ENCODE measurements at places on chromosomes 3 and 15.

- DNase-seq = no peak
Measured at GRCh38 chr3:106386050-106386449, 517.2 kb upstream of the CBLB start.

GRCh38 chr3:10848261-10848660 lies 32.2 kb downstream of the SLC6A11 start:
- DNase-seq = no peak

GRCh38 chr15:29570121-29570947 lies 251.9 kb downstream of the TJP1 start:
- DNase-seq = no peak

DNA sequence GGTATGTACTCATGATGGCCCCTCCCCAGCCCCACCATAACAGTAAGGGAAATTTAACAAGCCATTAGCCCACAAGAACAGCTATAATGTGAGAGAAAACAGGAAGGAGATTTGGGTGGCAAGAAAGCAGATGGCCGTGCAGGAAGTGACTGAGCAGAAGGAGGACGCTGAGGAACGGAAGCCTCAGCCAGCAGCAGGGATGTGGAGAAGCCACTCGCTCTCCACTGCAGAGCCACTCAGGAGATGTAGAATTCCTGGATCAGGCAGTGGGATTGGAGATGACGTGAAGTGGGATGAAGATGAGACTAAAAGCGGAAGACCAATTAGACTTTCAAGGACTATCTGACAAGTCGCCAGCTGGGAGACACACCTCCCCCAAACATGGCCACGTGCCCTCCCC lies 31.2 kb downstream of the PRR23E start:
- no peak for DNase-seq

DNA sequence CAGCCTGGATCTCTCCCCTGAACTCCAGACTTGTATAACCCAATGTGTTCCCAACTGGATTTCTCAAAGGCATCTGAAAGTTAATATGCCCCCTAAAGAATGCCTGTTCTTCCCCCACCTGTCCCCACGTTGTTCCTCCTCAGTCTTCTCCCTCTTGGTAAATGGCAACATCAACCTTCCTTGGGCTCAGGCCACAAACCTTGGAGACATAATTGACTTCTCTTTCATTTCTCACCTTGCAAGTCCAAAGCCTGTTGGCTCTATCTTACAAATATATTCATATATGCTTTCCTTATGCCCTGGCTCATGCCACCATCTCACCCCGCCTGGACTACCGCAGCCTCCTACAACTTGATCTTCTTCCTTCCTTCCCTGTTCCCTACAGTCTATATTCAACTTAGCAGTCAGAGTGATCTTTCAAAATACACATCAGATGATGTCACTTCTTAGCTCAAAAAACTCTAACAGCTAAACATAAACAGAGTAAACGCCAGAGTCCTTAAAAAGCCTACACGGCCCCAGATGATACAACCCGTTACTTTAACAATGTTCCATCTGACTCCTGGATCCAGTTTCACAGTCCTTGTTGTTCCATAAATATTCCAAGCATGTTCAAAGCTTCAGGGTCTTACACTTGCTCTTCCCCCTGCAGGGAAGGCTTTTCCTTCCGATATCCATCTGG lies 66.2 kb downstream of the ETV5 start:
- no peak for DNase-seq

DNA sequence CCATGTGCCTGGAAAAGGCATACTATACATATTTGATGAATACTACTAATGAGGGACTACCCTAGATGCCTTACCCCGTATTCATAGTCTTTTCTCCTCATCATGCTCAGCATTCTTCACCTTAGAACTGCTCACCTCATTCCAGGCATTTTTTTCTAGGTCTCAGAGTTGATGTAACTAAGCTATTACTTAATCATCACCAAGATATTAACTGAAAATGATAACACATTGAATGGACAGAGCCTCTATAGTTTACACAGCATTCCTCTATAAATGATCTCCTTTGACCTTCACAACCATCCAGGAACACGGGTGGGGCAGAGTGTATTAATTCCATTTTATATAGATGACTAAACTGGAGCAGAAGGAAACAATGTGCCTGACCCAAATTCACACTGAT lies 174.1 kb upstream of the DPH6 start:
- no peak for DNase-seq

- no peak for DNase-seq
Measured at GRCh38 chr3:156527060-156527459, 27.9 kb downstream of the SSR3 start.

DNA sequence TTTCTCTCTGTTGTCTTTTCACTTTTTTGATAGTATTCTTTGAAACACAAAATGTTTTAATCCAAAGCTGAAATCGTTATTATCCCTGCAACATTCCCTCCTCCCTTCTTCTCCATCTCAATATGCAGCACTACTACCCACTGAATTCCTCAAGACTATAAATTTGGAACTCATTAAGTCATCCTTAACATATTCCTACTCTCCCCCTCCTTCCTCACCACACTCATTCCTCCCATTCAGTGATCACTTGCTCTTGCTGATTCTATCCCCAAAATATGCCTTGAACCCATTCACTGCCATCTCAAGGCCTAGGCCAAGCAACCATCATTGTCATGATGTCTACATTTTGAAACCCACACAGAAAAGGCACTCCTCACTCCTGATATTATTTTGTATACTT lies 2.4 kb upstream of the PIK3R4 start:
- no peak for DNase-seq

DNA sequence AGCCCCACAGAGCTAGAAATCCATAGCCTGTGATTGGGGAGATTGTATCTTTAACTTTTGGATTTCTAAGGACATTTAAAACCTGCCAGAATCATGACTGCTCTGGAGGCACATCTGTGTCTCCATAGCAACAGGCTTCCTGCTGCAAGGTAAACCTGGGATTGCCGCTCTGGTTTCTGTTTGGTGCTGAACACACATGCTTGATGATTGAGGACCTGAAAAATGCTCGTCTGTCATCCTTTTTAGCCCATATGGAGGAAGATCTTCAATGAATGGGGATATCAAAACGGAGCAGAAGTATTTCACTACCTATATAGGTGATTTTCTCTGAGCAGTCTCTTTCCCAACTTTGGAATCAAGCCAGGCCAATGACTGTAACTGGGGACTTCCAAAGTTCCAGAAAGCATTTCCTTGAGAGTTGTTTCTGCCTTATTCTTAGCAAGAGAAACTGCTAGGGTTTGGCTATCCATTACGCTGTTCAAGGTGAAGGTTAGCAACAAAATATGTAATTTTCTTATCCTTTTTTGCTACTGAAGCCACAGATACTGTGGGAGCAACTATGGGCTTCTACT lies 96.5 kb upstream of the TNIK start:
- DNase-seq = no peak

DNA sequence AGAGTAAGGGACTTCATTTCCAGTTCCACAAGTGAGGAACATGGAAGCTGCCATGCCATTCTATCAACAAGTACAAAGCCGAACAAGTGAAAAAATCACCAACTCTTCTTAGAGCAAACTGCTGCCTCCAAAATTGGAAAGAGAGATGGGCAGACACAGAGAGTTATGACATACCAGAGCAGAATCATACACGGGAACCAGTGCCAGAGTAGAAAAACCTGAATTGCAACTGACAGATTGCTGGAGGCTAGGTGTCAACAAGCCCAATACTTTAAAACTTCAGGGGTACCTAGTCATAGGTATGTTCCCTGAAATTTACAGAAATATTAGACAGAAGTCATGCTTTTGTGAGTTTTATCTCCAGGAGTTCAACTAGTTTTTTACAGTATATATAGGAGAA lies 62.0 kb downstream of the TTBK2 start:
- DNase-seq = no peak

DNA sequence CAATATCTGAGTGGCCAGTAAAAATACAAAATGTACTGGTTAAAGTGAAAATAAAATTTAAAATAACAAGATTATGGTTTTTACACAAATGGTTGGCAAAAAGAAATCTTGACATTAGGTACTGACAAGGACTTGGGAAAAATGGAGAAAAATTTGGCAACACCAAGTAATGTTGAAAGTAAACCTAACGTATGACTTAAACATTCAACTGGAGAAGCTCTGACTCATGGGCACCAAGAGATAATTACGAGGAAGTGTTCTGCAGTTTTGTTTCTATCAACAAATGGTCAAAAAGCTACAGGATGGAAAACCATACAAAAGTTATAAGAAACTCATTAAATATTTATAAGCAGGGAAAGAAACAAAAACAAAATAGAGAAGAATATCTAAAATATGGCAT lies 177.7 kb downstream of the ZNF385D start:
- DNase-seq = no peak

GRCh38 chr15:50055750-50056157 lies 63.3 kb downstream of the ATP8B4 start:
- no peak for DNase-seq

DNA sequence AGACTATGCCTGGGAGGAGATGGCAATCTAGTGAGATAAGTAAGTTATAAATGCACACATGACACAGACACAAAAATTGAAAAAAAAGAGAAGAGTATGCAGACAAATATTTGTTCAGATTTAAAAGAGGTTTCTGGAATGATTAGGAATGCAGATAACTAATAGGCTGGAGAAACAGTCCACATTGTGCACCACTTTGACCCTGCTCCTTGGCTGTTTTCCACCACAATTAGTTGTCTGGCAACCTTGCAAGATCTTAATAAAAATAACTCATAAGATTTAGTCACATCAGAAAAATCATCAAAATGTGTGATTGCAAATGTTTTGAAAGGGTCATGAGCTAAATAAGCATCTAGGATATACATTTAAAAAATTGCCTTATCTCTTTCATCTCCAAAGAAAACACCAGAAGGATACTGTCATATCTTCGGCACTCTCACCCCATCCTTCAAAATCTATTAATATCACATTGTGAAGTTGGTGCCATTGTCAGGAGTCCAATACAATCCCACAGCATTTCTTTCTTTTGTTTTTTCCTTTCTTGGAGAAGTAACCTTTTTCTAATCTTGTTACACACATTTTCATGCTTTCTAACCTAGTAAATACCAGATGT lies 153.7 kb upstream of the KCNMB2 start:
- no peak for DNase-seq

- DNase-seq = no peak
Measured at GRCh38 chr3:89360156-89360555, 252.7 kb downstream of the EPHA3 start.

GRCh38 chr3:105355408-105356061 lies 11.2 kb upstream of the ALCAM start:
- DNase-seq = no peak

- peak; percentile 67 for DNase-seq
Measured at GRCh38 chr15:81311752-81312464, 12.0 kb downstream of the STARD5 start.

DNA sequence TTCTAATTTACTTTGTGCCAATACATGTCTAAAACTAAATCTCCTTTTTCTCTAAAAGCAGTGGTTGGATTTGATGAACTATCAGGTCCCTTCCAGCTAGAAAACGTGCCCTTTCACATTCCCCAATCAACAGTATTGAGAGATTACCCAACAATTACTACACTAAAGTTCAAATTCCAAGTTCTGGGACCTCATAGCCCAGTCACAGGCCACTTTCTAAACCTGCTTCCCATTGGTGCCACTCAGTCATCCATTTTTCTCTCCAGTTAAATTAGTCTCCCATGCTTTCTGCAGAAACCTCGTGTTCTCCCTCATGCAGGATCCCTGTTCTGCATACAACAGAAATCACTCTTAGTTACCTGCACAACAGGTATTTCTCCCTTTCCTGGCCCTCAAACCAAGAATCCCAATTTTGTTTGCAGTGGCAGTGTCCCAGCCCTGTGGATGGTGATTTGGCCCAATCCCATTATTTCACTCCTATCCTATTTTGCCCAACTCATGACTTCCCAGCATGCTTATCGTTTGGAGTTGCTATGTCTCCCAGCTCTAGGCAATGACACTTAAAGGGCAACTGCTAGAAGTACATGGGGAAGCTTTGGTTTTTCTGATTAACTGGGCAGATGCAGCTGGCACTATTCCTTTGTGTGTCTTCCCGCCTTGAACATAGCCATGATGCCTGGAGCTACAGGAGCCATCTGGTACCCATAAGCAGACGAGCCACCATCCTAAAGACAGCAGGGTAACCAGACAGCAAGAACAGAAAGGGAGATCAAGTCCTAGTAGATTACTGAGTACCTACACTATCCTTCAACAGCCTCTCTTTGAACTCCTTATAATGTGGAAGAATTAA lies 224.2 kb downstream of the MINAR1 start:
- DNase-seq = no peak

- DNase-seq = no peak
Measured at GRCh38 chr15:90915808-90916440, 12.8 kb downstream of the MAN2A2 start.

DNA sequence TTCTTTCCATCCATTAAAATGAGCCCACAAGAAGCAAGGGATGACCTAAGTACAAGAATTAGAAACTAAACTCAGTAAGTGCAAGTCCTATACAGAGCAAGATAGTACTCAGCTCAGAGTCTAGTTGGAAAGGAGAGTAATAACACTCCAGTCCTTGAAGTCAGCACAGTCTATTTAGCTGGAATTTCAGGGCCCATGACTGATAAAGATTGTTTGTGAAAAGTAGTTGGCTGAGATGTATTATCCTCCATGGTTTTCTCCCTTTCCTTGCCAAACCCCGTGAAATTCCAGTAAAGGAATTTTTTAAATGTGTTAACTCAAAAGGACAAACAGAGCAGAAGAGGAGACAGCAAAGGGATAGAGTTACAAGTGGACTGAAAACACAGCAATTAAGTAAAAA lies 127.2 kb upstream of the STT3B start:
- DNase-seq = no peak

- no peak for DNase-seq
Measured at GRCh38 chr15:40695469-40695890, 506 bp downstream of the RAD51 start.

DNA sequence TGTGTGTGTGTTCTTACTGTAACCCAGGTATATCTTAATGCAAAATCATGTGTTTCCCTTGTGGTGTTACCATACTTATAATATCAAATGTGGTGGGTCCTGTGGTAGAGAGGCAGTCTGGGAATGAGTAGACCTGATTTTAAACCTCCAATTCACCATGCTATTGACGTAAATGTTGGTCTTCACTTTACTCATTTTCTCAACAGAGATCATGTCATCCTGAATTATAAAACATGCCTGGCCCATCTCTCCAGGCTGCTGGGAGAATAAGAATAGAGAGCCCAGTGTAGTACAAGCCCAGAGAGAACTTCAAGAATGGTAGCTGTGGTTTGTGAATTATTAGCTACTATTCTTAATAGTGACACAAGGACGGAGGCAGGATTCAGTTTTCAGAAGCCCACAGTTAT lies 88.1 kb downstream of the MBNL1 start:
- no peak for DNase-seq

GRCh38 chr3:195116407-195117185 lies 154.4 kb downstream of the XXYLT1 start:
- DNase-seq = no peak

- no peak for DNase-seq
Measured at GRCh38 chr3:137071104-137071503, 113.3 kb downstream of the IL20RB start.

- DNase-seq = no peak
Measured at GRCh38 chr3:45317710-45318109, 70.7 kb upstream of the LARS2 start.

GRCh38 chr3:14472471-14473351 lies 67.4 kb downstream of the GRIP2 start:
- no peak for DNase-seq

- no peak for DNase-seq
Measured at GRCh38 chr15:83659417-83659812, 5.5 kb downstream of the ADAMTSL3 start.

- DNase-seq = no peak
Measured at GRCh38 chr3:101204246-101204645, 116.1 kb downstream of the IMPG2 start.

GRCh38 chr3:14410503-14411165 lies 8.2 kb downstream of the SLC6A6 start:
- DNase-seq = no peak
